Germinal center (tissue), 1 donor: ENCODE measurements at places on chromosomes 6 and 20.

GRCh38 chr6:90397929-90398674 lies 101.5 kb upstream of the BACH2 start:
- DNase-seq, result no peak

DNA sequence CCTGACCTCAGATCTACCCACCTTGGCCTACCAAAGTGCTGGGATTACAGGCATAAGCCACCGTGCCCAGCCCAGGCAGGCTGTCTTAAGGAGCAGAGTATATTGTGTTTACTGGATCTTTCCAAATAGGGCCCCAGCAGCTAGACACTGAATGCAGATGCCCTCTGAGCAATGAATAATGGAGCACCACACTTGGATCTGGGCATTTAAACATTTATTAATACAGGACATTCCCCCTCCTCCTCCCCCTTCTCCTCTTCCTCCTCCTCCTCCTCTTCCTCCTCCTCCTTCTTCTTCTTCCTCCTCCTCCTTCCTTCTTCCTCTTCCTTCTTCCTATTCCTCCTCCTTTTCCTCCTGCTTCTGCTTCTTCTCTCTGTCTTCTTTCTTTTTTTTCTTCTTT lies 34.2 kb downstream of the CD83 start:
- no peak for DNase-seq

DNA sequence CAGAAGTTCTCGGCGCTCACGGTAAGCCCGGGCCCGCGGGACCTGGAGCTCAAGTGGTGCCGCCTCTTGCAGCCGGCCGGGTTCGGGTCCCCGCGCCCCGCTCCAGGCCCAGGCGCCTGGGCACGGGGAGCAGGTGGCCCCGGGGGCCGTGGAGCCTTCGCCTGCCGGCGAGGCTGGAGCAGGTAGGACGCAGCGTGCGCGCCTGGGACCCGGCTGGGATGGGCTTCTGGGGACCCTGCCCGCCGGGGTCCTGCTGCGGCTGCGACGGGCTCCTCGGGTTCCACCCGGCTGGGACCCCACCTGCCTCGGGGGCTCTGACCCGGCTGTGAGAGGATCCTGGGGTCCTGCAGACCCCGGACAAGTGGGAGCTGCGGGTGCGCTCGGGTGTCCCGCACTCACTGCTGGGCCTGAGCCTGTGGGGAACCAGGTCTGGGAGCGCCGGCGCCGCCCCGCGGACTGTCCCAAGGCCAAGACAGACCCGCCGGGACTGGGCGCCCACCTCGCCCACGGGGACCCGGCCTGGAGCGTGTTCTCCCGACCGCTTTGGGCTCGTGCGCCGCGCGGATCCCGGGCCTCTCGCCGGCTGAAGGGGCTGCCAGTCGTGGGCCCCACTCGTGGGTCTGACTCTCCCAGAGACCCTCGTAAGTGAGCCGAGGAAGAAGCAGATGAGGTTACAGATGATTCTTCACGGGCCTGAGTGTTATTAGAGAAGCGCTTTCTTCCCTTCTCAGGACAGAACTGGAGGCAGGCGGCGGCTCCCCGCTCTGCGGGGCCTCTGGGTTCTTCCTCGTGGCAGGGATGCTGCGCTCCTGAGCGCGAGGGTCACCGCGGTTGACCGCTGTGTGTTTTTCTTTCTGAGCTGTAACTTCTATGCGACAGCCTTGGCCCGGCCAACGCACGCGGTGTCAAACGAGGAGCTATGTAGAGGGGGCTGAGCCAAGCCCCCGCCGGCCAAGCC lies 729 bp downstream of the SMOC2 start:
- no peak for DNase-seq

- DNase-seq, result no peak
Observed at GRCh38 chr6:8743170-8743745, 307.9 kb upstream of the SLC35B3 start.

GRCh38 chr6:17741507-17741906 lies 34.8 kb upstream of the NUP153 start:
- DNase-seq, result no peak

- DNase-seq, result no peak
Observed at GRCh38 chr6:170150590-170150945, 140.3 kb downstream of the DLL1 start.

DNA sequence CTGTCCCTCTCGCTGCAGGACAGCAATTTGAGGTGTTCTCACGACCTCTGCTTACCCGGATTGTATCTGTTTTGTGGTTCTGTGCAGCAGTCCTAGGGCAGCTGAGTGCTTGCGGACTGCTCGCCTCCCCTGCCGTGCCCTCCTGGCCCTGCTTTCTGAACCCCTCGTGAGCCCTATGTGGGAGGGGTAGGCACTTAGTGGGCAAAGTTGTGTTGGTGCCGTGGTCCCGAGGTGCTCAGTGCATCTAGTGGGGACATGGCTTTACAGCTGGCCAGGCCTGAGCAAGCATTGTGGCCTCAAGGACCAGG lies 5.2 kb downstream of the TMEM181 start:
- no peak for DNase-seq

- DNase-seq, result no peak
Observed at GRCh38 chr6:47168180-47168579, 126.0 kb upstream of the ADGRF1 start.

GRCh38 chr6:166672624-166673206 lies 45.7 kb upstream of the RPS6KA2 start:
- no peak for DNase-seq

DNA sequence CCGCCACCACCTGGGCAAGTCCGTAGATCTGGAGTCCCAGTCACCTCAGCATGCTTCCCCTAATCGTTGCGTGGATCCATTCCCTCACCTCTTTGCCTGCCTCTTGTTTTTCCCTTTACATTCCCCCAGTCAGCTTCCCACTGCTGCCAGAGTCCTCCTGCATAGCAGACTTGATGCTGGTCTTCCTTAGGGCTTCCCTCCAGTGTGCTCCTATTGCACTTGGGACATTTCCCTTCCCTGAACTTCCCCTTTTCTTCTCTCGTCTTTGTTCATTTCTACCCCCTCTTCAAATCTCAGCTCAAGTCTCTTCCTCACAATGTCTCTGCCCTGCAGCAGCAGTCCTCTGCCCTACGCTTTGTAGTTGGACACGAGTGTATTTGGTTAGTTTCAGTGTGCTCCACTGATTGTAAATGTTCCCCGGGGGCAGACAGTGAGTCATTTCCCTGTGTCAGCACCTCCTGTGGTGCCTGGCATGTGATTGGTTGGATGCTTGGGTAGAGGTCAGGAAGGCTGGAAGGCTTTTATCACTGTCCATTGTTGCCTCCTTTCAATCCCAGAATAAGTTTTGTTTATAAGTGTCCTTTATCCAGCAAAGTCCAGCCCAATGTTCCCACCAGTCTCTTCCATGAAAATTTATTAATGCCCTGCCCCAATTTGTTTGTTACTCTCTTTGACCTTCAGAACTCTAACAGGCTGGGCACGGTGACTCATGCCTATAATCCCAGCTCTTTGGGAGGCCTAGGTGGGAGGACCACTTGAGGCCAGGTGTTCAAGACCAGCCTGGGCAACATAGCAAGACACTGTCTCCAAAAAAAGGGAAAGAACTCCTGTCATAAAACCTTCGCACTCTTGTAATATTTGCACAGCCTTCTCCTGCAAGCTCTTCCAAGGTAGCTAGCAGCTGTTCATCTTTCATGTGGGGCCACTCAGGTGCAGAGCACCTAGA lies 38.3 kb downstream of the FAM120B start:
- no peak for DNase-seq

DNA sequence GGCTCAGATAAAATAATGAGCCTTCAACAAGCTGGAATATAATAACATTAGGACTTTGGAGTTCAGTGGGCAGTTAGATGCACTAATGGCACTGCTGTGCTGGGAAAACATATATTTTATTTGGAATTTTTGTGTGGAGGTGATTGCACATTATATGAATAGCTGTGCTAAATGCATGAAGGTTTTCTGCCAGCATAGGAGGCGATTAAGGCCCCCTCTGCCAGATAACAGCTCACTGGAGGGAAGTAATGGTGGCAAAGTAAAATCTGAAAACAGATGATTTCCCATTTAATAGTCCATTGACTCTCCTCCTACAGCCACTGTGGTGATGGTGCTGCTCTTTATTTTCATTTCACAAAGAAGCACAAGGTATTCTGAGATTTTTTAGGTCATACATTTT lies 326.0 kb downstream of the GRIK2 start:
- DNase-seq, result no peak

DNA sequence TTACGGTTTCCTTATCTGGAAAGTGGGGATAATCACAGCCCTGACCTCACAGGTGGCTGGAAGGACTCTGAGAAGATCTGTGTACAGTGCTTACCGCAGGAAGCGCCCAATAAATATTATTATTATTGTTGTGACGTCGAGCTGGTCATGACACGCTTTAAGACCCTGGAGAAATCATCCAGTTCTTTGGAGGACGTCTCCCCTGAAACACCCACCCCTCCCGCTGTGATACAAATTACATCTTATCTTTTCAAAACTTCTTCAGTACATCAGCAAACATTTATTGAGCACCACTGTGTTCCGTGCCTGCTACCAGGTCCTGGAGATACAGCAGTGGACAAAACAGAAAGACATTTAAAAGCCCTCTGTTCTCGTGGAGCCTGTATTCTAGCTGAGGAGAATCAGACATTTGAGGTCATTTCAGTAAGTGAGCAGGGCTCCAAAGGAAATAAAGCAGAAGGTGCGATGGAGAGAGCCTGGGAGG lies 118.7 kb downstream of the CEBPB start:
- DNase-seq, result no peak

DNA sequence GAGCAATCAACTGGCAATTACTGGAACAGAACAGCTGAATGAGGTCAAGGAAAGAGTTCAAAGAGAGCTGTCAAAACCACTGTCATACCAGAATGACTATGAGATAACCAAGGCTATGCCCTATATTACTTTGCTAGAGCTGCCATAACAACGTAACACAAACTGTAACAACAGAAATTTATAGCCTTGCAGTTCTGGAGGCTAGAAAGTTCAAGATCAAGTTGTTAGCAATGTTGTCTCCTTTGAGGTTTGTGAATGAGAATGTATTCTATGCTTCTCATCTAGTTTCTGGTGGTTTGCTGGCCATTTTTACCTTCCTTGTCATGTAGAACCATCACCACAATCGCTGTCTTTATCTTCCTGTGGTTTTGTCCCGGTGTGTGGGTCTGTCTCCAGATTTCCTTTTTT lies 1323.0 kb upstream of the GJE1 start:
- DNase-seq, result no peak

- no peak for DNase-seq
Observed at GRCh38 chr6:30446259-30446658, 43.0 kb upstream of the HLA-E start.

DNA sequence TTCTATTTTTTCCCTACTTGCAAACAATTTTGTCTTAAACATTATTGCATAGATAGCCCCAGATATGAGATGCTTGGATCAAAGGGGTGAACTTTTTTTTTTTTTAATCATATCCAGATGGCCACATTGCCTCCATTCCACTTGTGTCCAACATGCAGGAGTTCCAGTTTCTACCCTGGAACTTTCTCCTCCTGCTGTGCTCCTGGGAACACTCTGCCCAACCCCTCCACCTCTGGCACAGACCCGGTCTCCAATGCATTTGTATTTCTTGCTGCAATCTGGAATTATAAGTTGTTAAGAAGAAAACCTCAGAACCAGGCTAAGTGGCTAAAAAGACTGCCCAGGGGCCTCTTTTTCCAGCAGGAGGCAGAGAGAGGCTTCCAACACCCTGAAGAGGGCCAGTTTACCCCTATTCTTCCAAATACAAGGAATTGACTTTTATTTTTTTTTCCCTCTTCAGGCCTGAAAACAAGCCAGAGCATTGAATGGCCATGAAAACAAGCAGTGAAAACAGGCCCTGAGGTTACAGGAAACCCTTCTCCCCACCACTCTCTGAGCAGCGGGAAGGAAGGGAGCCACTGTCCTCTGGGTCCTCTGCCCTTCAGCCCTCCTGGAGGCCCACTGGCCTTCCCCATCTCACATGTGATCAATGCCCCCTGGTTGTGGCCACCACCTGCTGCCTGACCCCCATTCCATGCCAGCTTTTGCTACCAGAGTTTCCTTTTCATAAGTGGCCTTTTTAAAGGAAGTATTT lies 44.3 kb downstream of the PDYN start:
- DNase-seq, result no peak

DNA sequence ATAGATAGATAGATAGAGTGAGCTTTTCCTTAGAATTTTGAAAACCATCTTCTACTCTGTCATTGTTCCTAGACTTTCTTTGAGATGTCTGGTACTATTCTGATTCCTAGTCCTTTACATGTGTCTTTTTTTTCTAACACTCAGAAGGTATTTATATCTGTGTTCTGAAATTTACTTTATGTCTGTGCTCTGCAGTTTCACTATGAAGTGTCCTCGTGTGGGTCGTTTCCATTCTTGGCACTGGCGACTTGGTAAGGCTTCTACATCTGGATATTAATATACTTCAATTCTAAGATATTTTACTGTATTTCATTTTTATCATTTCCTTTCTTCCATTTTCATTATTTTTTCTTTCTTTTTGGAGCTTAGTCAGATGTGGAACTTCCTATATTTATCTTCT lies 87.0 kb downstream of the FHL5 start:
- no peak for DNase-seq

- peak; percentile 47 for DNase-seq
Observed at GRCh38 chr6:33431880-33432541, 12.1 kb downstream of the SYNGAP1 start.
